Stimulated activated CD8-positive, alpha-beta memory T cell treated with anti-CD3 and anti-CD28 coated beads, Interleukin-4, amount 100 ng/mL, for 4 hours (primary cell): ENCODE measurements at places on chromosomes 11 and 22.

DNA sequence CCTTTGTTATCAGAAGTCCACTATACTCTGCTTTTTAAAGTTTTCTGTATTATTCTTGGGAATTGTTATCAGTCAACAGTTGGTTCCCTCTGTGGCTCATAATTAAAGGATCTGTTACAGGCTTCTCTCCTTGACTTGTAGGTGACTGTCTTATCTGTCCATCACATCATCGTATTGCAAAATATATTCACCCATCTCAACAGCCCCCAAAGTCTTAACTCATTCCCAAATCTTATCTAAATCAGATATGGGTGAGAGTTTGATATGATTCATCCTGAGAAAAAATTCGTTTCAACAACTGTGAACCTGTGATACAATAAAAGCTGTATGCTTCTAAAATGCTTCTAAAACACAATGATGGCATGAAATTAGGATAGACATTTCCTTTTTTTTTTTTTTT, 1245.6 kb upstream of the RAG2 start:
- DNase-seq: no peak

DNA sequence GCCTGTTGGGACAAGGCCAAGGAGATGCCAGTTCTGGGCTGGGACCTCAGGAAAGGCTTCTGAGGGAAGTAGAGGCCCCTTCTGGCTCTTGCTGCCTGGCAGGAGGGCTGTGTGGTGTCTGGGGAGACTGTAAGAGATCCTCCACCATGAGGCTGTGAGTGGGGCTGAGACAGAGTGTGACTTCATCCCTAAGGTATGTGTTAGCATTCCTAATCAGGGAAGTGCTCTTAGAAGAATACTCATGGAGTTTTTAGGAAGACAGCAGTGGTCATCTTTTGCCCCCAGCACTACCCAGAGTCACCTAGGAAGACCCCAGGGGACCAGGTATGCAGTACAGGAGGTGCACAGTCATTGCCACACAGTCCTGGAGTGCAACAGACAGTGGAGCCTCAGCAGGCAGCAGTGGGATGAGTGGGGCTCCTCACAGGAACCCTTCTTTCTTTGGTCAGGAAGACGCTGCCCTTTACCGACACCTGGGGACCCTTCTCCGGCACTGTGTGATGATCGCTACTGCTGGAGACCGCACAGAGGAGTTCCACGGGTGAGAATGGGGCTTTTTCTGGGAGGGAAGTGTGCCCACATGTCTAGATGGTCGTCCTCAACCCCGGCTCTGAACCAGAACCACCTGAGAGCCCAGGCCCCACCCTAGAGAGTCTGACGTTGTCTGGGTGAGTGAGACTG, 2.8 kb downstream of the RIC8A start:
- DNase-seq: no peak

- DNase-seq: peak; percentile 21
These were observed 159.3 kb upstream of the GRK3 start for GRCh38 chr22:25404928-25405816.

GRCh38 chr11:118230088-118230487, 5.3 kb upstream of the JAML start:
- no peak for DNase-seq

GRCh38 chr11:44936525-44936924, 14.2 kb downstream of the TP53I11 start:
- DNase-seq: peak; percentile 77

GRCh38 chr22:19120829-19121630, 1.2 kb downstream of the DGCR2 start:
- no peak for DNase-seq

DNA sequence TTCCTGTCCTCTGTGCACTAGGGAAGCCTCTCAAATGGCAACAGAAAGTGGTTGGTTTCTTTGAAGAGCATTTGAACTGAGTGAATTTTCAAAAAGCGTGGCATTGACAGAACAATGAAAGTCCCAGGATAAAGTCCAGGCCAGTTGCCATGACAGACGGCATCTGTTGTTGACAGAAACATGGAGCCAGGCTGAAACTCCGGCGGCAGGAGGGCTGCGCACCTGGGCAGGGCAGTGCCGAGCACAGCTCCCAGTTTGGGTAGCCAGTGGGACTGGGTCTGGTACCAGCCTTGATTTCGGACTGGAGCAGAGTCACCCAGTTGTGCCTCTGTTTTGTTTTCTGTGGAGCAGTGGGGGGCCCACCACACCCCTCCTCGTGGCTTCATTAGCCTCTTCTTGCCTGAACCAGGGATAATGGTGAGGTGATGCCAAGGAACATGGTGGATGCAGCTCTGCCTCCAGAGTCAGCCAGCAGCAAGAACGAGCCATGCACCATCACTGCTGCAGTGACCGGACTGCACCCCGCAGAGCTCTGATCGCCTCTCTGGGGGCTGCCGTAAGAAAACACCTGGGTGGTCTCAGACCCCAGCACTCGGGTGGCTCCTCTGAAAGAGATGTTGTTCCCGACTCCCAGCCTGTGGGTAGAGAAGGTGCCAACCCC, 9.8 kb upstream of the SEPTIN5 start:
- DNase-seq: no peak

DNA sequence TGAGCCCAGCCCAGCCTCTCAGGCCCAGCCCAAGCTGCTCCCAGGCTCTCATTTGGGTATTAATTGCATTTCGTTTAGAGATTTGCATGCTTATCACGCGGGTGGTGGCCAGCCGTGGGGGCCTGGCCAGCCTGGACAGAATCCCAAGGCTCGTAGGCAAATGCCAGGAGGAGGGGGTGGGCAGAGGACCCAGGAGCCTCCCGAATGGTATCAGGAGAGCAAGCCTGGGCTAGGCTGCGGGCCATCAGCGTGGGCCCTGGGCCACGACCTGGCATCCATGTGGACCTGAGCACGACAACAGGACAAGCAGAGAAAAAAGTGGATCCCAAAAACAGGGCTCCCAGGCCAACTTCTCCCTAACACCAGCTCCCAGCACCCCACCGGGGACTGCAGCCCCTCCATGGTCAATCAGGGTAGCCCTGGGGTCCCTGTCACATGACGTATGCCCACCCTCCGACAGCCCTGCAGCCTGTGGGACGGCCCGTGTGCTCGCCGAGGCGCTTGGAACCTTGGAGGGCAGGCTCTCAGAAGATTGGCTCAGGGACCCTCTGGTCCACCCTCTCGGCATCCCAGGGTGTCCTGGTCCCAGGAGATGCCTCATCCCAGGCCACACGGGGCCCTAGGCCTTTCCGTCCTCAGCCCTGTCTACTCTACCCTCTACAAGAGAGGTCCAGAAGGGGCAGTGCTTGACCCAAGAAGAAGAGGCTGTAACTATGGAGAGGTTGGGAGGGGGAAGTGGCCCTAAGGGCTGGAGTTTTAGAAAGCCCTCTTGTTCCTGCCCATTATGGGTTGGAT, 8.8 kb downstream of the ASCL2 start:
- no peak for DNase-seq

DNA sequence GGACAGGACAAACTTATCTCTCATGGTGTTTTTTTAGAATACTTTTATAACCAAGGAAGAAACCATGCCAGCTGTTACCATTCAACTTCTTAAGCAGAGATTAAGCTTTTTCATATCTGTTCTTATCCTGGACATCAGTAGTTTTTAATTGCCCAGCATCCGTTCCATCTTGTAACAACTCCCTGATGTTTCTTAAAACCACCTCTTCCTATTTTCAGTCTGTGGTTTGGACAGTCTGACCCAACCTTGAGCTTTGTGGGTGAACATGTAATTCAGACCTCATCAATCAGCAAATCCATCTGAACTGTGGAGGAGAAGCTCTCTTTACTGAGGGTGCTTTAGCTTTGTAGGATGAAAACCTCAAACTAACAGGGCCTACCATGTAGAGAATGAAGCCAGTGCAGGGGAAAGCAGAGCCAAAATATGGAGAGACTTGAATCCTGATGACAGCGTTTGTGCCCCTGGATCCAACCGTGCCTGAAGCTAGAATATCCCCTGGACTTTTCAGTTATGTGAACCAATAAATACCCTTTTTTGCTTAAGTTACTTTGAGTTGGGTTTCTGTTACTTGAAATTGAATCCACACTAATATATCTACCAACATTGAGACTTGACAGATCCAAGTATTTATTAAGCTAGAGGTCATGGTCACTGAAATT, 9.4 kb downstream of the TUG1 start:
- DNase-seq: no peak

- no peak for DNase-seq
These were observed 173.2 kb downstream of the KIF18A start for GRCh38 chr11:27934830-27935145.

- no peak for DNase-seq
These were observed 58.9 kb downstream of the FLRT1 start for GRCh38 chr11:64094463-64095260.
